ENCODE measurements at places on chromosomes 6 and 20.

- DNase-seq, result no peak
These were observed 124.3 kb downstream of the GJA1 start for GRCh38 chr6:121559611-121560269.

DNA sequence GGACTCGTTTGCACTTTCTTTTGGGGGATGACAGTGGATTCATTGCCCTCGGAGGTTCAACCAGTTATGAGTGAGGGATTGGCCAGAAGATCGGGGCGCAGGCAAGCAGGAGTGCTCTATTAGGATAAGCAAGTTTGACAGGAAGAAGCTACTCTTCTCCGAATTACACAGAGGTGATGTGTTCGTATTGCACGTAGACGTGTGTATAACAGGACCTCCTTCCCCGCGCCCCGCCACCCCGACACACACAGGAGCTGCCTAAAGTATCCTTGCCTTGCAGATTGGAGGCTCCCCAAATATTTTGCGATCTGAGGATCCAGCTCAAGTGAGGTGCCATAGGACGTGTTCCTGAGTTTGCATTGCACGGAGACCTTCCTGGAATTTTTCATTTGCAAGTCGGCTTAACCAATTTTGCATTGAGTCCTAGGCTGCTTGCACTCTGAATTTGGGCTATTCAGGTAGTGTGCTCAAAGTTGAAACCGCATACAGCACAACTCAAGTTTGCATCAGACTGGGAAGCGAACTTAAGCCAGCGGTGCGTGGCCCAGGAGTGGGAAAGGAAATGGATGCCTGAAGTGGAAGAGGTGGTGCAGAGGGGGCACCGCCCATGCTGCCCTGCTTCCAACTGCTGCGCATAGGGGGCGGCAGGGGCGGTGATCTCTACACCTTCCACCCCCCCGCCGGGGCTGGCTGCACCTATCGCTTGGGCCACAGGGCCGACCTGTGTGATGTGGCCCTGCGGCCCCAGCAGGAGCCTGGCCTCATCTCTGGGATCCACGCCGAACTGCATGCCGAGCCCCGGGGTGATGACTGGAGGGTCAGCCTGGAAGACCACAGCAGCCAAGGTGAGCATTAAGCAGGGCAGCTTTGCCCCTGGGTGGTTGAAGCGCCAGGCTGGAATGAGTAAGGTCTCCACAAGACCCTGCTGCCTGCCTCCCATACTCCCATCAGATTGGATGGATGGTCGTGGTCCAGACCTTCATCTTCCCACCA, 770 bp downstream of the TCF19 start:
- DNase-seq, result peak; percentile 17

- DNase-seq, result no peak
These were observed 82.3 kb downstream of the PTPN1 start for GRCh38 chr20:50592282-50593004.

DNA sequence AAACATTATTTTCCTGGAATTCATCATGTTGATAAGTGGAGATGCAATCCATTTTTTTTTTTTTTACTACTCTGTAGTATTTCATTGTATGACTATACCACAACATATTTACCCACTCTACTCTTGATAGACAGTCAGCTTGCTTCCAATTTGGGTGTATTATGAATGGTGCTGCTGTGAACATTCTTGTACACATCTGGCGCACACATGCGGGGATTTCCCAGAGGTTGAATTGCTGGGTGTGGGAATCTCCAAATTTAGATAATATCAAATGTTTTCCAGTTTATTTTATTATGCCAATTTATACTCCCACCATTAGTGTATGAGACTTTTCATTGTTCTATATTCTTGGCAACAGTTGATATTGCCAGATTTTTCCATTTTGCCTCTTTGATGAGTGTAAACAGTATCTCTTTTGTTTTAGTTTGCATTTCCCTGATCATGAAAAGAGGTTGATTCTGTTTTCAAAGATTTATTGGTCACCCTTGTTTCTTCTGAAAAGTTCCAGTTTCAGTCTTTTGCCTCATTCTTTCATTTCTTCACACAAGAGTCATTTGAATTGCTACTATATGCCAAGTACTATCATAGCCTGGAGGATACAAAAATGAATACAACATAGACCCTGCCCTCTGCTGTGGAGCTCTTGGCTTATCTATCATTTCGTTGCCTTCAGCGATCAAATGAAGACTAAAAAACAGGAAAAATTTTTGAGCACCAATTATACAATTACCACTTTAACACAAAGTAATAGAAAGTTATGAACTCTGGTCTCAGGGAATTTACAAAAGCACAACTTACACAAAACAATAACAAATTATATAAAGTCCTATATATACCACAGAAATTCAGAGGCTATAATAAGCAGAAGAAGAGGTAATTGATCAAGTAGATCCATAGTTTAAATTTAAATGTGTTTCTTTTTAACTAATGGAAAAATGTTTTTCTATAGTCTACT, 17.1 kb upstream of the NCOA7 start:
- no peak for DNase-seq

GRCh38 chr6:26097268-26097875, 10.1 kb downstream of the HFE start:
- DNase-seq, result peak; percentile 79
